ENCODE measurements at places on chromosomes 6 and 20. TPM values are rescaled to one million over a fixed set of nuclear protein-coding genes. Genes with fewer than 3 reads are reported as not detected.

DNA sequence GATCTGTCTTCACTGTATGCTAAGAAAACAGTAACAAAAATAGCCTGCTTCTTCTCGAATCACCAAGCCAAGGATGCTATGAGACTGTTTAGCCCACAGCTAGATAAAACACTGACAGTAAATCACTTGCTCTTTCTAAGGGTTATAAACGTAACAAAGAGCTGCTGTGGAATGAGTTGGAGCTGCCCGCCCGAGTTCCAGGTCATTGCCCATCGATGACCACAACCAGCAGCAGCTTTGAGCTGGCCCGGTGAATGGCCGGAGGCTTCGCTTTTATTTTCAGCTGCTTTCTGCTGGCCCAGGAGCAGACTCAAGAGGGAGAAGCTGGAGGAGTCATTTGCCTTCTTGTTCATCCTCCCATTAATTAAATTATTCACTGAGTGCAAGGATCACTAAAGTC, 82.2 kb upstream of the CDH4 start:
- H3K4me1 ChIP-seq, result no peaks in the 10 kb centered on the region
- no peaks in the 10 kb centered on the region for H3K27me3 ChIP-seq
- no peak overlapping the region for H3K4me3 ChIP-seq
- H3K36me3 ChIP-seq, result no peaks in the 10 kb centered on the region

GRCh38 chr6:34585108-34585507, 29.0 kb upstream of the SPDEF start:
- H3K4me3 ChIP-seq, result no peak overlapping the region
- no peak overlapping the region for H3K27ac ChIP-seq
- no peaks in the 10 kb centered on the region for H3K36me3 ChIP-seq
- no peaks in the 10 kb centered on the region for H3K4me1 ChIP-seq
- no peaks in the 10 kb centered on the region for H3K27me3 ChIP-seq
- DNase-seq, result no peak

- H3K27ac ChIP-seq, result no peak overlapping the region
- no peak for DNase-seq
- no peaks in the 10 kb centered on the region for H3K36me3 ChIP-seq
- H3K27me3 ChIP-seq, result peaks cover 7% of the 10 kb centered on the region
Measured at GRCh38 chr6:89197141-89197540, 20.0 kb downstream of the GABRR1 start.

DNA sequence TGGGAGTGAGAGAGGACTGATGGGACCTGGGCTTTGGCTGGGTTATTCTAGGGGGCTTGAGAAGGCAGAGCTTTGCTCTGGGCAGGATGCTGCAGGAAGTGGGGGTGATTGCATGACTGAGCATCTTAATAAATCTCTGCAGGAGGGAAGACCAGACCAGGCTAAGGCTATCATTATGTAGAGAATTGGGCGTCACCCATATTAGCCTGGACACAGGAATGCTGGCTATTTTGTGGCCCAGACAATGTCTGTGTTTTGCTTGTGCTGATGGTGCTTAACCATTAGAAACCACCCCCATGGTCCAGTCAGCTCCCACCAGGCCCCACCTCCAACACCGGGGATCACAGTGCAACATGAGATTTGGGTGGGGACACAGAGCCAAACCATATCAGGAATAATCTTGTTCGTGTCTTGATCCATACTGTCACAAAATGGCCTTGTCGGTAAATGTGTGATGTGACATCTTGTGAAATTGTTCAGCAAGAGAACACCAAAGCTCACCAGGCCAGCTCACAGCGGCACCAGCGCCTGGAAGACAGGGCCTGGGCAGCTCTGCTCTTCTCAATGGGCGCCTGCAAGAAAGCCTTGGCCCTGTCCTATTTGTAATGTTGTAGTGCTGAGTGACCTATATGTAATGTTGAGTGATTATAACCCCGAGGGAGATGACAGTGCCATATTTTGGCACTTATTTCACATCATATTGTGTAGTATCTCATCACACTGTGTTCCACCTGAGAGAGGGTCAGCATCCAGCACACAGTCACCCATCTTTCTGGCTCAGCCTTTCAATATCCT, 211.8 kb downstream of the QKI start:
- no peak for DNase-seq
- H3K27ac ChIP-seq, result no peak overlapping the region
- no peaks in the 10 kb centered on the region for H3K36me3 ChIP-seq
- H3K27me3 ChIP-seq, result peaks cover 5% of the 10 kb centered on the region
- no peaks in the 10 kb centered on the region for H3K4me1 ChIP-seq

- H3K36me3 ChIP-seq, result no peaks in the 10 kb centered on the region
- H3K4me3 ChIP-seq, result no peak overlapping the region
- no peak for DNase-seq
- no peak overlapping the region for H3K27ac ChIP-seq
- no peaks in the 10 kb centered on the region for H3K4me1 ChIP-seq
Measured at GRCh38 chr6:44505751-44506150, 118.2 kb downstream of the CDC5L start.

- H3K27ac ChIP-seq, result no peak overlapping the region
- H3K4me1 ChIP-seq, result no peaks in the 10 kb centered on the region
- no peaks in the 10 kb centered on the region for H3K27me3 ChIP-seq
- no peak overlapping the region for H3K4me3 ChIP-seq
- no peaks in the 10 kb centered on the region for H3K36me3 ChIP-seq
- no peak for DNase-seq
Measured at GRCh38 chr20:8837396-8837795, 231.5 kb upstream of the PLCB4 start.

MARCKS gene
- total RNA-seq, result 0.04 TPM

- peaks cover 3% of the 10 kb centered on the region for H3K36me3 ChIP-seq
- H3K4me1 ChIP-seq, result no peaks in the 10 kb centered on the region
- DNase-seq, result no peak
- H3K27me3 ChIP-seq, result no peaks in the 10 kb centered on the region
- H3K27ac ChIP-seq, result no peak overlapping the region
Measured at GRCh38 chr6:30020626-30021025, 40.4 kb upstream of the POLR1H start.

EPM2A gene
- total RNA-seq, result 4.5 TPM

DNA sequence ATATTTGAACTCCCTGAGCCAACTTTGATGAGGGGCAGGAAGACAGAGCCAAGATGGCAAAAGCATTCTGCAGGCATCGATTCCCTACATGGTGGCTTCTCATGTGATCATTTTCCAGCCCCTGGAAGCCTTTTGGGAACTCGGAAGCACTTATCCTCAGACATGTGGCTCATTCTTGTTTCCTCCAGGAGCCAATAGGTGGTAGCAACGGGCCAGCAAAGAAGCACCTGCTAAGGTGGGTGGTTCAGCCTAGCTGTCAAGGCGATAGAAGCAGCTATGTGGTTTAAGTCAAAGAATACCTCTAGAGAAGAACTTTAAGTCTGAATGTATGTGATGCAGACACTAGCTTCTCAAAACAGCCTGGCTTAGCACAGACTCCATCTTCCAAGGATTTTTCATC, 64.9 kb upstream of the PAX1 start:
- H3K4me3 ChIP-seq, result no peak overlapping the region
- no peaks in the 10 kb centered on the region for H3K36me3 ChIP-seq
- DNase-seq, result no peak
- H3K27me3 ChIP-seq, result no peaks in the 10 kb centered on the region
- no peaks in the 10 kb centered on the region for H3K4me1 ChIP-seq

DNA sequence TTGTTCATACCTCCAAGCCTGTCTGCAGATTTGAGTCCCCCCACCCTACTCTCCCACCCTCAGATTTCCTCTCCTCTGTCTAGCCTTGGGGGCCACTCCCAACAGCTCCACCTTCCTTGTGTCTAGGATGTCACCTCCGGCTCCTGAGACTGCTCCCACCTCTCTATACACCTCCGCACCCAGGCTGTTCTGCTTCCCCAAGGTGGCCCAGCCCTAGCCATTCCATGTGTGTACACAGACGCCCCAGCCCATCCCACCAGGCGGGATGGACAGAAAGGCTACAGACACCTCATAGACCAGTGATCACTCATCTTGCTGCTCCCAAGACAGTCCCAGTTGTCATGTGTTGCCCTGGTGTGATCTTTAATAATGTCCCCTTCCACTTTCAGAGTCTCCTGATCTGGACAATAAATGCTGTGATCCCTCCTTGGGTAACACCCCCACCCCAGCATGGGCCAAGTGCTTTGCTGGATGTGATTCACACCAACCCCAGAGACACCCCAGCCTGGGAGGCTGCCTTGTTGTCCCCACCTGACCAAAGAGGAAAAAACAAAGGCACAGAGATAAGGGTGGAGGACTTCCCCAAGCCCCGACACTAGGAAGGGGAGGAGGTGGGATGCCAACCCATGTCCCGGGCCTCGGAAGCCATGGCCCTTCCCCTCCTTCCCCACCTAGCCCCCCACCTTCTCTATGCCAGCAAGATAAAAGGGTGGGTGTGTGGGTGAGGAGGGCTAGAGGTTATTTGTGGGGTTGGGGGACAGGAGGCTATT, 36.1 kb downstream of the MDFI start:
- no peak overlapping the region for H3K4me3 ChIP-seq
- H3K27me3 ChIP-seq, result peaks cover 15% of the 10 kb centered on the region
- no peaks in the 10 kb centered on the region for H3K36me3 ChIP-seq
- no peaks in the 10 kb centered on the region for H3K4me1 ChIP-seq
- H3K27ac ChIP-seq, result no peak overlapping the region

Measured in activated CD4-positive, alpha-beta T cell treated with anti-CD3 and anti-CD28 coated beads, Interleukin-2, amount 10 ng/mL, durations not matched to agents 7 days and 5 days (primary cell).